ENCODE measurements at places on chromosomes 5 and 9.

- DNase-seq, result no peak
Measured at GRCh38 chr5:119930490-119930889, 301.1 kb downstream of the FAM170A start.

- DNase-seq, result no peak
Measured at GRCh38 chr5:73442996-73443627, 5.5 kb downstream of the FOXD1 start.

DNA sequence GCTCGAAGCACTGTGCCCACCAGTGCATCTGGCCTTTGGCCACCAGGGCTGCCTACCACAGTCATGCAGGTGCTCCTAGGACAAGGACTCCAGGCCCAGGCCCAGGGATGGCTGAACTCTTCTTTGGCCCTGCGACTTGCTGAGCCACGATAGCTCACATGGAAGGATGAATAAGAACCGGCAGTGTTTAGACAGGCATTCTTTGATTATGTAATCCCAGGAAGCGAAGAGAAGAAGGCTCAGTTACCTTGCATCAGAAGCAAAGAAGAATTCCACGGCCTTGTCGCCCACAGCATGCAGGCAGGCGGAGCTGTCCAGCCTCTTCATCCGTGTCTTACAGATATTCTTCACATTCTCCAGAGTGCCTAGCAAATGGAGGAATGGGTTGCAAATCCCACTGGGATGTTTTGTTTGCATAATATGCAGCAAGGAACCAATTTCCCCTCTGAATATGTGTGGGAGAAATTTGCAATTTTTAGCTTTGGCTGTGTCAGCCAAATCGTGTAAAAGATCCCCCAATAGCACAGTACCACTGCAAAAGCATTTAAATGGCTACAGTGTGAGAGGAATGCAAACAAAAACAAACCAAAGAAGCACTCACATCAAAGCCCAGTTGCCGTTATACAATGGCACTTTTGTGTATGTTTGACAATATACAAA lies 29.1 kb downstream of the GFPT2 start:
- no peak for DNase-seq

DNA sequence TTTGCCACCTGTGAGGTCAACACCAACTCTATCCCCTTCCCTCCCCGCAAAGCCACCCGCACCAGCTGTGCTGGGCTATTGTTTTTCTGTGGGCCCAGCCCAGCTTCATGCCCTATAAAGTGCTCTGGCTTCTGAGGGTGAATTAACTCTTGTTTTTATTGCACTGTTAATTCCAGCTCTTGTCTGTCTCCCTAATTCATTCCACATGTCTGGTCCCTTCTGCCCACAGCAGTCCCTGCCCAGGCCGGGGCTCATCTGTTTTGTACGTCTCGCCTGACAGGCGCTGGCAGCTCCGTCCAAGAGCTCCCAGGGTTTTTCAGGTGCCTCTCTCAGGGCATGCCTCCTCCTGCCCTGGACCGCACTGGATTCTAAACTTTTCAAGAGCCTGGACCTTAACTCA lies 118.9 kb downstream of the PDZD2 start:
- DNase-seq, result no peak

DNA sequence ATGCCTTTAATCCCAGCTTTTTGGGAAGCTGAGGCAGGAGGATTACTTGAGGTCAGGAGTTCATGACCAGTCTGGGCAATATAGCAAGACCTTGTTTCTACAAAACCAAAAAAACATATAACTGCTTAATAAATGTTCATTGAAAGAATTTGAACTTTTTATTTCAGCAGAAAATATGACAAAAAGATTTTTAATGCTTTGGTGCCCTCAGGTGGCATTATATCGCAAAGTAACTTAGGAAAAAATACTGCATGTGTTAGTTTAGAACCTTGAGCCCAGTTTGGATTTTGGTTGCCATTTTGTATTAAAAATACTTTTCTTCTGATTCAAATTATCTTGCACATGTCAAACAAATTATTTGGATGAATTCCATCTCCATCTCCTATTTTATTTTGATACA lies 103.2 kb downstream of the GPBP1 start:
- DNase-seq, result no peak

DNA sequence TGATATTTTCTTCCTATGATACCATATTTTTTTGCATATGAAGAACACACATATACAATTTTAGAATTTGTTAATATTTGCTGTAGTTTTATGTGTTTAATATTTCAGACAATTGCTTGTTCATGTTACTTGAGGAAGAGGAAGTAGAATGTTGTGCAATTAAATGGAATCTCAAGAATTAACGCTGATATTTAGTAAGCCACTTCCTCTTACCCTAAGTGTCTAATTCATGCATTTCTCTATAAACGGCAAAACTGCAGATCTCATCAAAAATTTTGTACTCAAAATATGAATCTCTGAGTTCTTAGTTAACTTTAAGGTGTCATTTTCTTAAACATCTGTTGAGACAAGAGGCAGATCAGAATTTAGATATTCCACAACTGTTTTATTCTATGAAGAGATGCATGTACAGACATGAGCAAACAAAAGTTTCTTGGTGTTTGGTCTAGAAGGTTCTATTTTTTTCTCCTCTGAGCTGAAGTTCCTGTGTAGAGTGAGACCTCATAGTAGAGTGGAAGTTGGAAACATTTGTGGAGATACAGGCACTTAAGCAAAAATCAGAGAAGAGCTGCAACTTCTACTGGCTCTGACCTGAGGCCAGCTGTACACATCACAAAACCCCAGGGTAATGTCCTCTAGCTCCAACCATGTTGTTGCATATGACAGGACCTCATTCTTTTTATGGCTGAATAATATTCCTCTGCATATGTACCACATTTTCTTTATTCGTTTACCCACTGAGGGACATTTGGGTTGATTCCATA lies 16.6 kb upstream of the TGFBI start:
- DNase-seq, result no peak

DNA sequence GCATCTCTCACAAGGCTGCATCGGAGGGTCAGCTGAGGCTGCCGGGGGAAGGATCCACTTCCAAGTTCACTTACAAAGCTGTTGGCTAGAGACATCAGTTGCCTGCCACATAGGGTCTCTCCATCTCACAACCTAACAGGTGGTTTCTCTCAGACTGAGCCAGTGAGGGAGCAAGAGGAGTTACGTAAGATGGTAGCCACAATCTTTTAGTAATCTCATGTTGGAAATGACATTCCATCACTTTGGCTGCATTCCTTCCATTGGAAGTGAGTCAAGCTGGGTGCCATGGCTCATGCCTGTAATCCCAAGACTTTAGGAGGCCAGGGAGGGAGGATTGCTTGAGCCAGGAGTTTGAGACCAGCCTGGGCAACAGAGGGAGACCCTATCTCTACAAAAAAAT lies 7.4 kb upstream of the GRK6 start:
- no peak for DNase-seq

DNA sequence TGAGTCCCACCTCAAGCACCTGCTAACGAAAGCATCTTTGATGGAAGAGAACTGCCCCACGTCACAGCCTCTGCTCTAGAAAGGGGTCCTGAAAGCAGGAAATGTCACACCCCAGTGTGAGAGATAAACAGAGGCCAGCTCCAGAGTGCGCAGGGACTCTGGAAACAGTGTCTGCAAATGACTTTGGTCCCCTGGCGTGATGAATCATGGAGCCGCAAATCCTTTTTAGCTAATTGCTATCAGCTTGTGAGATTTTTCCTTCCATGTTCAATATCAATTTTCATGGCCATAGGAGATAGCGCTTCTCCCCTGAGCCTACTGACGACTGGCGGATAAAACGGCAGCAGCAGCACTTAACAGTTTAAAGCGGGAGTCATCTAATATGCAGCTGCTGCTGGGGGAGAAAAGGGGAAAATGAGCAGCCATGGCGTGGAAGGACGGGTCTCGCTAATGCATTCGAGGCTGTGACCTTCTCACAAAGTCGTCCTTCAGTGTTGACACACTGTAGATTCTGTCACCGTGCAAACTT lies 209.6 kb upstream of the IRX1 start:
- no peak for DNase-seq

DNA sequence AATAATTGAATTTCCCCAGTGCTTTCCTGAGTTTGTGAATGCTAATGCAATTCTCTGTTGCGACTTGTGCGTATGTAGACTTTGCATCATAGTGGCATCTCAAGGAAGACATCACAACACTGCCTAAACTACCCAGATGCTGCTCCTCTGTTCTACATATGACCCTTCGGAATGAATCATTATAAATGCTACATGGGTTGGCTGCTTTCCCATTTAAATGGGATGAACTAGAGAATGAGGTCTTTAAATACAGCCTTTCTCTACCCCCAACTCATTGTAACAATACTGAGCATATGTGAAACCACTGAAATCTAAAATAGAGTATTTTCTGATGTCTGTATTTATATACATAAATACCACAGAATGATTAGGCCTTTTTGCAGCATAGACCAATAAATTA lies 136.6 kb upstream of the ICE1 start:
- DNase-seq, result no peak

DNA sequence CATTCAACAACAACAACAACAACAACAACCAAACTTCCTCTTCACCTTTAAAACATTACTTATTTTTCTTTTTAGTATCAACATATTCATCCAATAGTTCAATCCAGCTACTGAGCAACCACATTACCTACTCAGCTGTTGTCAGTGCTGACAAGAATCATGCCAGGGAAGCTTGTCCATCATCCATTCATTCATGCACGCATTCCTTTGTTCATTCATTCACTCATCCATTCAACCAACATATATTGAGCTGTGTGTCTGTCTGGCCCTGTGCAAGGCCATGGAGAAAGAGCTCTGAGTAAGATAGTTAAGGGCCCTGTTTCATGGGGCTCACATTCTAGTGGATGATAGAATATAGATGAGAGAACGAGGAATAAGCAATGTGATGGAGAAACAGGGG lies 80.2 kb upstream of the TBC1D2 start:
- no peak for DNase-seq

DNA sequence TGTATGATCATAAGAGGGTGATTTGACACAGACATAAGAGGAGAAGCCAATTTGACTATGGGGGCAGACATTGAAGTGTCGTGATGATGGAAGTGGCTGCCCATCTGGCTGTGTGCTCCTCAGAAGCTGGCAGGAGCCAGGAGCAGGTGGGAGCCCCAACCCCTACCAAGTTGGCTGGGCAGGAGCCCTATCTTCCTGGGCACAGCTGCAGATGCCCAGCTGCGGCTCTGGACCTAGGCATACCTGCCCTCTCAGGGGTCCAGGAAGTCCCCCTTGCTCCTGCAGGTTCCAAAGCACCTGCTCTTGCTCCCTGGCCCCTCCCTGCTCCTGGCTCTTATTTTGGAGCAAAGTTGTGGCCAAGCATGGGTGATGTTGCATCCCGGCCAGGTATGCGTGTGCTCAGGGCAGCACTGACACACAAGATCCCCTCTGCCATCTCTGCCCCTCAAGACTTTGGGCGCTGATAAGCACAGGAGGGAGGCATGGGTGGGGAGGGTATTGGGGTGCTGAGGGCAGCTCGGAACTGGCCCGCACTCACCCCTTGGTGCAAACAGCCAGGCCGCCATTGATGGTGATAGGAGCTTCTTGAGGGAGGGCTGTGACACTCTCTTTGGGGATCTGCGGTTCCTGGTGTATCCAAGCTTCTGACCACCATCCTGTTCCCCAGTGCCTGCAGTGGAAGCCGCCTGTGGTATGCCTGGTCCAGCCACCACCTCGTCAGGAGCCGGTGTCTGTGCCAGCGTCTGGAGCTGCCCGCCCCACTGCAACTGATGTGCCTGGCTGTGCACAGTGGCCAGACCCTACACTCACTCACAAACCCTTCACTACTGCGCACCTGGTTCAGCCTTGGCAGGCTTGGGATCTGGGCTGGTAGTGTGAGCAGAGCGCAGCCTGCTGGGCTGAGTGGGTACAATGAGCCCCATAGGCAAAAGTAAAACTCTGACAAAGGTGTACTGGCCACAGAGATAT lies 230.9 kb downstream of the CDH9 start:
- no peak for DNase-seq

- DNase-seq, result no peak
Measured at GRCh38 chr5:96795626-96796025, 12.1 kb downstream of the ERAP1 start.

DNA sequence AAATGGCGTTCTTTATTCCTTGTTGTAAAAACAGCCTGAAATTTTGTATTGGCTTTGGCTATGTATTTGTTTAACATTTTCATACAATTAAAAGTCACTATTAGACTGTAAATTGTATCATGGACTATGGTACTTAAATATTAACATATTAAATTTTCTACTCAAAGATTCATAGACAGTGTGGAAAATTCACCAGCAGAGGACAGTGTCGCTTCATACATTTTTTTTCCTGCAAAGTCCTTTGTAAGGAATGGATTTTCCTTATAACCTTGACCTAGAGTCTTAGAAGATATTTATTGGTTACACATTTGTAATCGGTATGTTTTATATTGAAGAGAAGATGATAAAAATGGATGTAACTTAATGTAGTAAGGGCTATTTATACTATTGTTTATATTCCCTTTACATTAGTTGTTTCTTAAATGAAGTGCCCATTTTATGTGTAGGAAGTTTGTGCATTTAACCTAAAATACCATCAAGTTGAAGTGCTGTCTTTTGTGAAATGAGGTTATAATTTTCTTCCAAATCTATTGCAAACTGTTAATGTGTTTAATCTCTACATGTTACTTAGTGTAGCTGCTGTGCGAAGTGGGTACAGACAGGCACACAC lies 150.1 kb downstream of the KDM4C start:
- no peak for DNase-seq

DNA sequence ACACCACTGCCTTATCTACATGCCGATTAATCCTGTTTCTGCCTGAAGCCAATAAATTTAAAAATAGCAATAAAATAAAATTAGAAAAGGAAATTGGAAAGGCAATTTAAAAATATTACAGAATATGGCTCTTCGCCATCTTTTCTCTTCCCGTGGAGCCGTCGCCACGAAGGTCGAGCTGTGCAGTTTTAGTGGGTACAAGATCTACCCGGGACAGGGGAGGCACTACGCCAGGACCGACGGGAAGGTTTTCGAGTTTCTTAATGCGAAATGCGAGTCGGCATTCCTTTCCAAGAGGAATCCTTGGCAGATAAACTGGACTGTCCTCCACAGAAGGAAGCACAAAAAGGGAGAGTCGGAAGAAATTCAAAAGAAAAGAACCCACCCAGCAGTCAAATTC lies 41.7 kb upstream of the SMC5 start:
- no peak for DNase-seq

DNA sequence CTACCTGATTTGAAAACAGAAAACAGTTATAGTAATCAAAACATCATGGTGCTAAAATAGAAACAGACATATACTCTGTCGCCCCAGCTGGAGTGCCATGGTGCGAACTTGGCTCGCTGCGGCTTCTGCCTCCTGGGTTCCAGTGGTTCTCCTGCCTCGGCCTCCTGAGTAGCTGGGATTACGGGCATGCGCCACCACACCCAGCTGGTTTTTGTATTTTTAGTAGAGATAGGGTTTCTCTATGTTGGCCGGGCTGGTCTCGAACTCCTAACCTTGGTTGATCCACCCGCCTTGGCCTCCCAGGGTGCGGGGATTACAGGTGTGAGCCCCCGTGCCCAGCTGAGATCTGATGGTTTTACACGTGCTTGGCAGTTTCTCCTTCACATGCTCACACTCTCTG lies 495.9 kb downstream of the ANXA1 start:
- DNase-seq, result no peak

DNA sequence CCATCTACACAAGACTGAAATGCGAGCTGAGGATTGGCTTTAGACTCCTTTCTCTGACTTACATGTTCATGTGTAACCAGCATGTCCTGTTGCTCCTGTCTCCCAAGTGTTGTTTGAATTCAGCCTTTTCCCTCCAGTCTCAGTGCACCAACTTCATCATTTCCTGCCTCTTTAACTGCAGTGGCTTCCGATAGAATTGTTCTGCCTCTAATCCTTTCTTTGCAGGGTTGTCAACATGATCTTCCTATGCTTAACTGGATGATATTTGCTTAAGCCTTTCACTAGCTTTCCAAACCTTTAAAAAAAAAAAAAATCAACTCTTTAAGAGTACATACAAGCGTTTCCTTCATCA lies 6.7 kb upstream of the FYB1 start:
- DNase-seq, result no peak

Data from stimulated activated CD8-positive, alpha-beta memory T cell treated with anti-CD3 and anti-CD28 coated beads, Interleukin-4, amount 100 ng/mL, for 1 hour (primary cell).